ENCODE measurements at places on chromosomes 7 and 10. TPM values are rescaled to one million over a fixed set of nuclear protein-coding genes. Genes with fewer than 3 reads are reported as not detected.

ZNF777 gene
- polyA plus RNA-seq = 3.8 TPM

CCT6A gene
- polyA plus RNA-seq = 214 TPM

NUTM2B gene
- polyA plus RNA-seq = not detected

PRLHR gene
- not detected for polyA plus RNA-seq

TRPV5 gene
- polyA plus RNA-seq = not detected

TRA2A gene
- 78.8 TPM for polyA plus RNA-seq
